ENCODE measurements at places on chromosomes 6 and 20.

- no peak overlapping the region for H3K4me3 ChIP-seq
- H3K36me3 ChIP-seq = no peaks in the 10 kb centered on the region
- H3K27me3 ChIP-seq = no peaks in the 10 kb centered on the region
- H3K27ac ChIP-seq = peak overlapping the region; percentile 44
- DNase-seq = no peak
- peaks cover 50% of the 10 kb centered on the region for H3K4me1 ChIP-seq
Observed at GRCh38 chr6:156849806-156850205, 72.6 kb downstream of the ARID1B start.

DNA sequence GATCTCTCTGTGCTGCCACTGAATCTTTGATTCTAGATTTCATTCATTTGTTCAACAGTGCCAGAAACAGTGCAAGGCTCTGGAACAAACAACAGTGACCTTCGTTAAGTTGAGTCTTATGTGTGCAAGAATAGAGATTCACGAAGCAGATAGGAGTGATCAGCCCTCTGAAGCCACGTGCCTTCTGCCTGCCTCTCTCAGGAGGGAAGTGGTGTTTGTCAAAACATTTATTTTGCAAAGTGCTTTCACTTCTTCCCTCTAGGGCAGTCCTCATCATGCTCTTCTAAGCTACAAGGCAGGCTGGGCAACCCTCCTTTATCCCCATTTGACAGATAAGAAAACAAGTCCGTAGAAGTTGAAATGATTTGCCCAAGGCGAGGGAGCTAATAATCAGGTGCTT lies 204.3 kb downstream of the TFAP2C start:
- DNase-seq = no peak
- no peaks in the 10 kb centered on the region for H3K4me1 ChIP-seq
- H3K27me3 ChIP-seq = no peaks in the 10 kb centered on the region
- H3K4me3 ChIP-seq = no peak overlapping the region
- no peak overlapping the region for H3K27ac ChIP-seq
- H3K36me3 ChIP-seq = no peaks in the 10 kb centered on the region

DNA sequence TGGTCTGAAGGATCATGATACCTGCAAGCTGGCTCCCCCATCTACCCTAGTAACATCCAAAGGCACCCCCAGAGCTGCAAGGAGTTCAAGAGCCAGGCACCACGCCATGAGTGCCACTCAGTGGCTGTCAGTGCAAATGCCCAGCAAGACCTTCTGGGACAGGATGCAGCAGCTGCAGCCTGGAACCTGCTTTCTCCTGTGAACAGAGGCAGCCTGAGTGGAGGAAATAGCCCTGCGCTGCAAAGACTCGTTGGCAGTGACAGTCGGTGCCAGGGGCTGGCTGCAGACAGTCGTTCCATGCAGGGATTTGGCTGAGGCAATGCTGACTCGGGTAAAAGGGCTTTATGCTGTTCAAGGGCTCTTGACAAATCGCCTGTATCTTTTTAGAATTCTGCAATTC lies 15.7 kb upstream of the SSTR4 start:
- H3K4me1 ChIP-seq = no peaks in the 10 kb centered on the region
- no peak overlapping the region for H3K4me3 ChIP-seq
- no peaks in the 10 kb centered on the region for H3K36me3 ChIP-seq
- no peaks in the 10 kb centered on the region for H3K27me3 ChIP-seq
- H3K27ac ChIP-seq = no peak overlapping the region

GRCh38 chr20:38393259-38393658 lies 41.9 kb downstream of the SNHG17 start:
- H3K4me1 ChIP-seq = no peaks in the 10 kb centered on the region
- no peak for DNase-seq
- no peak overlapping the region for H3K4me3 ChIP-seq
- H3K27ac ChIP-seq = peak overlapping the region; percentile 54
- H3K36me3 ChIP-seq = no peaks in the 10 kb centered on the region

- H3K27me3 ChIP-seq = no peaks in the 10 kb centered on the region
- DNase-seq = no peak
- H3K4me3 ChIP-seq = no peak overlapping the region
- no peak overlapping the region for H3K27ac ChIP-seq
Observed at GRCh38 chr6:2503816-2504494, 246.8 kb downstream of the MYLK4 start.

GRCh38 chr6:93940381-93940780 lies 521.0 kb upstream of the EPHA7 start:
- no peak overlapping the region for H3K27ac ChIP-seq
- DNase-seq = no peak
- H3K4me3 ChIP-seq = no peak overlapping the region
- H3K27me3 ChIP-seq = no peaks in the 10 kb centered on the region
- no peaks in the 10 kb centered on the region for H3K4me1 ChIP-seq
- H3K36me3 ChIP-seq = no peaks in the 10 kb centered on the region

DNA sequence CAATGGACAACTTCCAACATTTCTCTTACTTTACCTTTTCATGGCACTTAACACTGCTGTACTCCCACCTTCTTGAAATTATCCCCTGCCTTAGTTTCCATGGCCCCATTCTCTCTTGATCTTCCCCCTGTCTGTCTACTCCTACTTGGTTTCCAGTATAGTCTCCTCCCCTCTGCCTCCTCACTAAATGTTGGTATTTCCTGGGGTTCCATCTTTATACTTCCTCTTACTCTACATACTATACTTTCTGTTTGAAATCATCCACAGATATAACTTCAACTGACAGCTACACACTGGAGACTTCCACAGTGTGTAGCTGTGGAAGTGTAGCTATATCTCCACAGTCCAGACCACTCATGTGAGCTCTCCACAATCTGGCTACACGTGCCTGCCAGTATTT lies 13.5 kb downstream of the ZHX3 start:
- no peaks in the 10 kb centered on the region for H3K27me3 ChIP-seq
- peaks cover 28% of the 10 kb centered on the region for H3K4me1 ChIP-seq
- H3K36me3 ChIP-seq = no peaks in the 10 kb centered on the region
- H3K27ac ChIP-seq = no peak overlapping the region
- H3K4me3 ChIP-seq = no peak overlapping the region

Data from tibial artery (tissue), 4 donors.